Transverse colon (tissue), 4 donors: ENCODE measurements at places on chromosomes 11 and 22. TPM values are rescaled to one million over a fixed set of nuclear protein-coding genes. Genes with fewer than 3 reads are reported as not detected.

DNA sequence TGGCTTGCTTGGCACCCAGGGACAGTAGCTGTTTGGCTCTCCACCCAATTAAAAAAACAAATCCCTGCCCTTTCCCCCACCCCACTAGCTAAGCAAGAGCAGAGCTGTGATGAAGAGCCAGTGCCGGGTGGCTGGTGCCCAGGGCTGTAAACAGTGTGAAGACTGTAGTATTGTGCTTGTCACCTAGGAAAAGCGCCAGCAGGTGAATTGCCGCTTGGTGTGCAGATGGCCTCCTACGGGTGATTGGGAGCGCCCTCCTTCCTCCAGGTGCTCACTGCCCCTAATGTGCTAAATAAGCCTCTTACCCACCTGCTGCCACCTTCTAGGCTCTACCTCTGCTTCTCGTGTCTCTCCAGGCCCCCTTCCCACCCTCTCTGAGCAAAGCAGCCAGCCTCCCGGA, 18.4 kb upstream of the RAPSN start:
- no peaks in the 10 kb centered on the region for H3K27me3 ChIP-seq
- no peaks in the 10 kb centered on the region for H3K36me3 ChIP-seq
- peak; percentile 59 for DNase-seq
- no peak overlapping the region for H3K4me3 ChIP-seq

GRCh38 chr11:132719684-132720083, 812.6 kb downstream of the OPCML start:
- no peaks in the 10 kb centered on the region for H3K27me3 ChIP-seq
- no peak overlapping the region for H3K27ac ChIP-seq
- DNase-seq, result no peak
- no peaks in the 10 kb centered on the region for H3K36me3 ChIP-seq
- H3K4me3 ChIP-seq, result no peak overlapping the region

- H3K4me1 ChIP-seq, result peaks cover 12% of the 10 kb centered on the region
- no peak for DNase-seq
- no peaks in the 10 kb centered on the region for H3K36me3 ChIP-seq
- H3K4me3 ChIP-seq, result no peak overlapping the region
- peaks cover 5% of the 10 kb centered on the region for H3K27me3 ChIP-seq
Measured at GRCh38 chr11:2094354-2095197, 44.6 kb downstream of the IGF2 start.

Gene BMAL1
- 48.6 TPM for total RNA-seq

Gene HEPN1
- total RNA-seq, result not detected

DNA sequence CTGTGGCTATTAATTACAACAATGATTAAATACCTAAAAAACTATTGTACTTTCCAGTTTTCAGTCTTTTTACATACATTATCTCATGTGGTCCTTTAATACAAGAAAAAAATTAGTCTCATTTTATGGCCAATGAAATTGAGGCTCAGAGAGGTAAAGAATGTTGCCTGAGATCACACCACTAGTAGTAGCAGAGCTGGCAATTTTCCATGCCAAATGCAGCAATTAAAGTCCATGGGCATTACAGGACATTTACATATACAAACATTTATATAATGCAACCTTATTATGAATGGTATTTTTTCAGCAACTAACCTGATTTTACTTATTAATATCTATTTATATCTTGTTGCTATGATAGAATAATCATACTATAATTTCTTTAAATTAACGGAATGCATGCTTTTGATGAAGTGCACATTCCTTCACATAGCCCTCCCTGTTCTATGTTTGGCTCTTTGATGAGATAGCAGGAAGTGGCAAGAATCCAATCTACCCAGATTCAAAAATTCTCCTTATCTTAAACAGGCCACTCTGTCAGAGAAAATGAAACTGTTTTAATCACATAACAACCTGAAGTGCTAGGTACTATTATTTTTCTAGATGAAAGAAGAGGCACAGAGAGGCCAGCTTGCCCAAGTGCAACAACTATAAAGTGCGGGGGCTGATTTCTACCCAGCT, 120.9 kb upstream of the LDLRAD3 start:
- no peak overlapping the region for H3K4me3 ChIP-seq
- no peaks in the 10 kb centered on the region for H3K36me3 ChIP-seq
- no peaks in the 10 kb centered on the region for H3K27me3 ChIP-seq
- H3K4me1 ChIP-seq, result no peaks in the 10 kb centered on the region
- H3K27ac ChIP-seq, result no peak overlapping the region

- H3K27me3 ChIP-seq, result no peaks in the 10 kb centered on the region
- no peak overlapping the region for H3K4me3 ChIP-seq
- peaks cover 9% of the 10 kb centered on the region for H3K4me1 ChIP-seq
- DNase-seq, result no peak
- no peak overlapping the region for H3K27ac ChIP-seq
- H3K36me3 ChIP-seq, result no peaks in the 10 kb centered on the region
Measured at GRCh38 chr11:19370100-19370861, 129.5 kb upstream of the E2F8 start.

Gene CEP126
- total RNA-seq, result 6.4 TPM

- DNase-seq, result peak; percentile 6
- H3K4me3 ChIP-seq, result no peak overlapping the region
- no peaks in the 10 kb centered on the region for H3K36me3 ChIP-seq
- no peak overlapping the region for H3K27ac ChIP-seq
- no peaks in the 10 kb centered on the region for H3K27me3 ChIP-seq
Measured at GRCh38 chr22:30893434-30894370, 74.9 kb downstream of the MORC2 start.

Gene LRRC10B
- total RNA-seq, result 0.32 TPM

Gene MS4A12
- 3.8 TPM for total RNA-seq

Gene MYO18B
- total RNA-seq, result 0.27 TPM

DNA sequence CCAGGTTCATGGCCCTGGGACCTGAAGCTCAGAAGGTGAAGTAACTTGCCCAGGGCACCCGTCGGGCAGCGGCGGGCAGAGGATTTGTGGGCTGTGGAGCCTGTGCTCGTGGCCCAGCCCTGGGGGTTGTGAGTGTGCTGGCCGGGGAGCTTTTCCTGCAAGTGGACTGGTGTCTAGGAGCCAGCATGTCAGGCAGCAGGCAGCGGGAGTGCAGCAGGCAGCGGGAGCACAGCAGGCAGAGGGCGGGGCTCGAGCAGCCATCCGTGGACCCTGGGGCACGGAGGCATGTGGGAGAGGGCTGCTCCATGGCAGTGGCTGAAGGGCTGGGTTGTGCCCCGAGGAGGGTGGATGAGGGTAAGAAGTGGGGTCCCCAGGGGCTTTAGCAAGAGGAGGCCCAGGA, 72.7 kb upstream of the PPP6R3 start:
- no peaks in the 10 kb centered on the region for H3K36me3 ChIP-seq
- DNase-seq, result no peak
- peaks cover 8% of the 10 kb centered on the region for H3K4me1 ChIP-seq
- H3K4me3 ChIP-seq, result no peak overlapping the region
- no peak overlapping the region for H3K27ac ChIP-seq
- H3K27me3 ChIP-seq, result no peaks in the 10 kb centered on the region

Gene BEST1
- total RNA-seq, result 1.6 TPM

- peaks cover 4% of the 10 kb centered on the region for H3K27me3 ChIP-seq
- DNase-seq, result no peak
- no peaks in the 10 kb centered on the region for H3K4me1 ChIP-seq
- no peak overlapping the region for H3K4me3 ChIP-seq
Measured at GRCh38 chr11:119472186-119472855, 49.3 kb upstream of the THY1 start.

GRCh38 chr22:48895831-48896765, 931.6 kb downstream of the BRD1 start:
- DNase-seq, result no peak
- H3K4me1 ChIP-seq, result no peaks in the 10 kb centered on the region
- no peaks in the 10 kb centered on the region for H3K36me3 ChIP-seq
- H3K27me3 ChIP-seq, result no peaks in the 10 kb centered on the region
- no peak overlapping the region for H3K4me3 ChIP-seq

- H3K4me3 ChIP-seq, result no peak overlapping the region
- H3K27ac ChIP-seq, result no peak overlapping the region
- H3K36me3 ChIP-seq, result no peaks in the 10 kb centered on the region
- no peak for DNase-seq
Measured at GRCh38 chr11:9176136-9176535, 84.7 kb upstream of the SCUBE2 start.

DNA sequence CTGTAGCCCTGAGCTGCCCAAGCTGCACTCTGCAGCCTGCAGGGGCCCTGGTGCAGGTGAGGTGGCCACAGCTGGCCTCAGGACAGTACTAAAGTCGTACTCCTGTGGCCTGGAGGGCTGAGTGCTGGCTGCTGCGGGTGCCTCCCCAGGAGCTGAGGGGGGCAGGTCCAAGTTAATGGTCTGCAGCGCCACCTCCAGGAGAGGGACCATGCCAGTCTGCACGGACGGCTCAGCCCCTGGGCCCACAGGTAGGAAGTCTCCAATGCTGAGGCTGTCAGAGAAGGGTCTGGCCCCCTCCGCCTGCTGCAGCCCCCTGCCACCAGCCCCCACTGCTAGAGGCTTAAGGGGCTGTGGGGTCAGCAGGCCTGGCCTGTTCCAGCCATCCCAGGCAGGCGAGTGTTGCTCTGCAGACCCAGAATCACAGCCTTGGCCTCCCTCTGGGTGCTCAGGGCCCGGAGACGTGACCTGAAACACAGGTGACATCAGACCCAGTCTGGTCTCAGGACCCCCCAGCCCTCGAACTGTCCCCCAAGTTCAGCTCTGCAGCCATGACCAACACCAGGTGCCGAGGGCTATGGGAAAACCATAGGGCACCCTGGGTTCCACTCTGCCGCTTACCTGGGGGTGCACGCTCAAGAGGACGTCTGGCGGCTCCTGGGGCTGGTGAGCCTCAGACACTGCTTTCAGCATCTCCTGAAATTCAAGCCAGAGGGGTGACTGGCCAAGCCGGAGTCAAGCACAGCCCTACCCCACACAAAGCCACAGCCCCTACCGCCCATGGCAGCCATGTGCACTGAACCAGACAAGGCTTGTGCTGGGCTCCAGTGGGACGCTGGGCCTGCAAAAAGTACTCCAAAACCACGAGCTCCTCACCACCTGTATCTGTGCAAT, 20.8 kb downstream of the SELENOO start:
- H3K27me3 ChIP-seq, result no peaks in the 10 kb centered on the region
- H3K36me3 ChIP-seq, result peaks cover 33% of the 10 kb centered on the region
- no peak overlapping the region for H3K27ac ChIP-seq
- no peaks in the 10 kb centered on the region for H3K4me1 ChIP-seq
- no peak for DNase-seq

DNA sequence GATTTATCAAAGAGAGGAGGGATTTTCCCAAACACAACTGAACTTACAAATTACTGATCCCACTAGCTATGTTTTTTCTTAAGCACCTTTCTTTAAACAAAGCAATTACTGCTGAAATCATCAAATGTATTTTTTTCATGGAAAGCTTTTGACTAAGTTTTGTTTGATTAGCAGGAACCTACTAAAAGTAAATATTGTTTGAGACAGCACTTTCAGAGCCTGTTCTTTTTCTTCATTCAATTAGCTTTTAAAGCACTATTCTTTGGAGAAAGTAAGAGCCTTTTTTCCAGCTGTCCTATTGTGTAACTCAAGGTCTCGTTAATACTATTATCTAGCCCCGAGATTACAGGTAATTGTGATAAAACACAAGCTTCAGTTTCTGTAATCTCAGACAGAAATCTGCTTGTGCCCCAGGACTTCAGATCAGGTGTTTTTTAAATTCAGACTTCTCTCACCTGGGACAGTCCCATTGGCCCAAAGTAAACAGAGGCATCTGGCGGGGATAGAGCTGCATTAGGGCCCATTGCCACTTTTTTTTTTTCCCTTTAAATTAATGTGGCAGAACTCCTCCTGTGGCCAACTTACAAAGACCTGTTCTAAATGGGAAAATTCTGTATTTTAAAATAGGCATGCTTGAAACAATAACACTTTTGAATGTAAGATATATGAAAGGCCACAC, 11.0 kb downstream of the CSTPP1 start:
- peaks cover 37% of the 10 kb centered on the region for H3K4me1 ChIP-seq
- H3K27me3 ChIP-seq, result no peaks in the 10 kb centered on the region
- no peak for DNase-seq
- H3K4me3 ChIP-seq, result no peak overlapping the region

DNA sequence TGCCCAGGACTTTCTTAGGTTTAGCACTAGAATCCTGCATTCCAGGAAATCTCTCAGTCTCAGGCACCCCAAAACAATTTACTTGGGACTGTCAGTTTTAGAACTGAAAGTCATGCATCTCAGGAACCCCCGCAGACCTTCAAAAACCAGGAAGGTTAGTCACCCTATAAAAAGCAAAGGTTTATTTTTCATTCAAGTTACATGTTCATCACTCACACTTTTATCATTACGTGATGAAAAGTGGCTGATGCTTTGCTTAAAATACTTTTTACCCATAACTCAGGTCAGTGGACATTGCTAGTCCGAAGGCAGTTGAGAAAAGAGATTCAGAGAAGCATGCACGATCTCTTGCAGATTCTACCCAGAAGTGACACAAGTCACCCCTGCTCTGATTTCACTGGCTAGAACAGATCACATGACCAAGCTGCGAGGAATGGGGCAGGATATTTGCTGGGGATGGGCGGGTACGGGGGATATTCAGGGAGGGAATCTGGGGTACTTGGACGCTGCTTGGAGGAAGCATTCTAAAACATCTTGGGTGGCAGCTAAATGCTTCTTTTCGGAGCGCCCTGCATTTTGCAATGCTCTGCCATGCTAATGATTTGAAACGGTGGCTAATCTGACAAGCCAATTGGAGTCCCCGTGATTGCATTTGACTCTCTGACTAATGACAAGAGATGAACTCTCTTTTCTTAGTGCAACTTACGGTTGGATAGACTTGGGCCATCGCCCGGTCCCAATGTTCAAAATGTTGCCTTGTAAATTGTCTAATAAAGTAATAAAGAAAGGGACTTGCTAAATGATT, 110.2 kb downstream of the MIAT start:
- no peak overlapping the region for H3K27ac ChIP-seq
- no peak for DNase-seq
- peaks cover 3% of the 10 kb centered on the region for H3K4me1 ChIP-seq
- no peak overlapping the region for H3K4me3 ChIP-seq
- H3K27me3 ChIP-seq, result no peaks in the 10 kb centered on the region
- H3K36me3 ChIP-seq, result no peaks in the 10 kb centered on the region

GRCh38 chr11:8102965-8103364, 22.0 kb downstream of the TUB start:
- no peak overlapping the region for H3K4me3 ChIP-seq
- no peaks in the 10 kb centered on the region for H3K4me1 ChIP-seq
- no peak overlapping the region for H3K27ac ChIP-seq

DNA sequence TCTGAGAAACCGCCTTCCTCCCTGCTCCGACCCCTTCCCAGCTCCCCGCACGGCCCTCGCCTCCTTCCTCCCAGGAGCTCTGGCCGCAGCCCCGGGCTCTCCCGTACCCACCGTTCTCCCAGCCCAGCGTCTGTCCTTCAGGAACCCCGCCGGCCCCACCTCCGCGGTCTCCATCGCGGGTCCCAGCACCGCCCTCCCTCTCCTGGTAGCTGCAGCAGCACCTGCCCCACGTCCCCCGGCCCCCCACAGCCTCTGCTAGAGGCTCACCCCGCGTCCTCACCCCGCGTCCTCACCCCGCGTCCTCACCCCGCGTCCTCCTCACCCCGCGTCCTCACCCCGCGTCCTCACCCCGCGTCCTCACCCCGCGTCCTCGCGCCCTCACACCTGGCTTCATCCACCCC, 85.9 kb downstream of the WNT7B start:
- no peak for DNase-seq
- H3K27ac ChIP-seq, result no peak overlapping the region
- H3K4me1 ChIP-seq, result no peaks in the 10 kb centered on the region

- peak overlapping the region; percentile 70 for H3K27ac ChIP-seq
- peak; percentile 22 for DNase-seq
- H3K4me3 ChIP-seq, result no peak overlapping the region
Measured at GRCh38 chr11:64094463-64095260, 58.9 kb downstream of the FLRT1 start.
